D721Med (cell line): ENCODE measurements at places on chromosomes 4 and X.

GRCh38 chr4:14446311-14446710 is 556.0 kb upstream of the CPEB2 start:
- DNase-seq, result no peak

- no peak for DNase-seq
Measured at GRCh38 chrX:10502961-10503360, 117.4 kb downstream of the MID1 start.

DNA sequence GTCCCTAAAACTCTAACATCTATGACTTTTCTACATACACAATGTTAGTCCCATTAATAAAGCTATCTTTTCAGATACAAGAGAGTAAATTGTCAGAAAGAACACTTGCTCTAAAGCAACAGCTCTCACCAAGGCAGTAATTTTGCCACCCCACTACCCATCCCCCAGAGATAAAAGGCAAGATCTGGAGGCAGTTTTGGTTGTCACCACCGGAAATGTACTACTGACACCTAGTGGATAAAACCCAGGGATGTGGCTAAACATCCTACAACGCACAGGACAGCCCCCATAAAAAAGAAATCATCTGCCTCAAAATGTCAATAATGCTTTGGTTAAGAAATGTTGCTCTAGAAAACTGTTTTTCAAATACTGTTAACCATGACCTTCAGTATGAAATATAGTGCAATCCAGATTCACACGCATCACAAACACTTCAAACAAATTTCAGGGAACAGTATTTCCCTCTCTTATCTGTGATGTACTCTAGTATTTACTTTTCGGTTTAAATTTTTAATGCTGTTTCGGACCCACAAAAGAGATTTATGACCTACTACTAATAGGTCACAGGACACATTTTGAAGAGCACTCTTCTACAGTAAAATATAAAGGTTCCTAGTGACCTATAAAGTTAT is 5.1 kb downstream of the FBXL5 start:
- DNase-seq, result no peak

DNA sequence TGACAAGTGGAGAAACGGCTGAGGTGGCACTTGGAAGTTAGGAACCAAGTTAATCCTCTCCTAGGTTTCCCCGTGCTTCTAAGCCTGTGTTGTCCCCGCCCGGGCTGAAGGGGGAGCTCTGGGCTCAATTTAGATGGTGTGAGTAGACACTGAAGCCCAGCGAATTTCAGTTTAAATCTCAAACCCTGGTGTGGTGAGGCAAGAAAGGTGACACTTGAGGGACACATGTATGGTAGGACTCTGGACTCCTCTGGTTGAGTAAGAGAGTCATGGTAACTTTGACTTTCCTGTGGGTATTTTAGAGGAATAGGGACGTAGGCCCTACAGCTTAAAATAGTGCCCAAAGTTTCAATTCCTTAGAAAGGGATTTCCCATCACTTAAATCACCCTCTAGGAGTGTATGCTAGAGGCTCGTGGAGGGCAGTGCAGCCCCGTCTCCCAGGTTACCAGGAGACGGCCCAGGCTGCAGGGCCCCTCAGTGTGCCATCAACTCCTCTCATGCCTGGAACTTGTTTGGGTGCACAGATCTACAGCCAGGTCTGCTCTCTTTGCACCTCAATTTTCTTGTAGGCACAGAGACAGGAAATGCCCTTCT is 24.0 kb downstream of the HAND2 start:
- peak; percentile 77 for DNase-seq

DNA sequence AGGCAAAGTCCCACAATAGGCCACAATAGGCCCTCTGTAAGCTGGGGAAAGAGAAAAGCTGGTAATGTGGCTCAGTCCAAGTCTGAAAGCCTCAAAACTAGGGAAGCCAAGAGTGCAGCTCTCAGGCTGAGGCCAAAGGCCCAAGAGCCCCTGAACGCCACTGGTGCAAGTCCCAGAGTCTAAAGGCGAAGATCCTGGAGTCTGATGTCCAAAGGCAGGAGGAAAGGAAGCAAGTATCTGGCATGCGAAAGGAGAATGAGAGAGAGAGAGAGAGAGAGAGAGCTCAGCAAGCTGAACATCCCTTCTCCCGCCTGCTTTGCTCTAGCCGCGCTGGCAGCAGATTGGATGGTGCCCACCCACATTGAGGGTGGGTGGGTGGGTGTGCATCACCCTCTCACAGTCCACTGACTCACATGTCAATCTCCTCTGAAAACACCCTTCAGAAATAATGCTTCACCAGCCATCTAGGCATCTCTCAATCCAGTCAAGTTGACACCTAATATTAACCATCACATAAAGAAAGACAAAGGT is 30.9 kb upstream of the ELF2 start:
- no peak for DNase-seq

DNA sequence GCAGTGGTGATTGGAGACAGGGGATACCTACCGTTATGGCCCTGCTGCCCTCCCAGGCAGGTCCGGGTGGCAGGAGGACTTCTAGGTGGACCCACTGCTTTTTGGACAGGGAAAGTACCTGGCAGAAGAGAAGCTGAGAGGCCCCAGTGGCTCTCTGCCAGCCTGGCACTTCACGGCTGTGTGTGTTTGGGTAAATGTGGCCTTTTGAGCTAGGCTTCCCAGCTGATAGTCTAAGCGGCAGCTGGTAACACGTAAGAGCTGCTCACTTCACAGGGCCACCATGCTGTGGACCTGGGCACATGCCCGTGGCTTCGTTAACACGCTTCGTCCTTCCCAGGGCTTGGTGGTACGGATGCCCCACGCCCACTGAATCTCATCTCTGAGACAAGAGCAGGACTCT is 92.0 kb upstream of the CLCN4 start:
- DNase-seq, result no peak

DNA sequence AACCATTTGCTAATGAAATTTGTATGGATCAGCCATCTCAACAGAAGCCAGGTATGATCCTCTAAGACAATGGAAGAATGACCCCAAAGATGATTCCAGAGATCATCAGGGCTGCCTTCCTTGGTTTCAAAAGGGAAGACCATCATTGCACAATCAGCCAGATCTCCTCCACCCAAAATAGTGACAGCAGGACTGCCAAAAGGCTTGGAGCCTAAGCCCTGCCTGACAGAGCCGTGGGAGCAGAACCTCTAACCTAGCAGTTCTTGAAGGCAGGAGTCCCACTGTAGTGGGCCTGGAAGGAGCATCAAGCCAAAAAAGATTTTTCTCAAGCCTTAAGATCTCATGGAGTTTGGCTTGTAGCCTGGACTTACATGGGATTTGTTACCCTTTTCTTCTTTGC is 226.0 kb downstream of the RASL11B start:
- DNase-seq, result no peak

DNA sequence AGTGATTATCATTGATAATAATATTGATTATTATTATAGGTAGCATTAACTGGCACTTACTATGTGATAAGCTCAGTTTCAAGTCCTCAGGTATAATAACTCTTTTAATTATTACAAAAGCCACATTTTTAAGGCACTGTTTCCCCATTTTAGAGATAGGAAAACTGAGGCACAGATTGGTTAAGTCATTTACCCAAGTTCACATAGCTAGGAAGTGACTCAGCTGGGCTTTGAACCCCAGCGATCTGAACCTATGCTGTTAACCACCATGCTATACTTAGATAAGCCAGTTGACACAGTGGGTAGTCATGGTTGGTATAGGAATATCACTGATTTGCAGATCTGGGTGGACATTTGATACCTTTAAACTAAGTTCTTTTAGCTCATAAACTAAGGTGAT is 110.4 kb downstream of the FRAS1 start:
- DNase-seq, result no peak

DNA sequence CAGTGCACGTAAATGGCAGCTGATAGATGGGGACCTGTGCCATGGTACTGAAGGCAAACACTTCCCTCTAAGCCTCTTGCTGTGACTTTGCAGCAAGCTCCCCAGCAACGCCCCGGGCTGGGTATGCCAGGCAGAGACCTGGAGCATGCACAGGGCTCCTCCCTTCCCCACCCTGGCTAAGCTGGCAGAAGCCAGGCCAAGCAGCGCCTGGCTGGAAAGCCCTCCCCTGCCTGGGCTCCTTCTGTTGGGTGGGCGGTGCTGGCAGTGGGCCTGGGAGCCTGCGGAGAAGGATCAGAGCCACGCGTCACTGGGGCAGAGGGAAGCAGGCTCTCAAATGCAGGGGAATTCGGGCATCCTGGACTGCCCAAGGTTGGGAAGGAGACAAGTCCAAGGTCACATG is 3.6 kb downstream of the ATP2B3 start:
- DNase-seq, result no peak

DNA sequence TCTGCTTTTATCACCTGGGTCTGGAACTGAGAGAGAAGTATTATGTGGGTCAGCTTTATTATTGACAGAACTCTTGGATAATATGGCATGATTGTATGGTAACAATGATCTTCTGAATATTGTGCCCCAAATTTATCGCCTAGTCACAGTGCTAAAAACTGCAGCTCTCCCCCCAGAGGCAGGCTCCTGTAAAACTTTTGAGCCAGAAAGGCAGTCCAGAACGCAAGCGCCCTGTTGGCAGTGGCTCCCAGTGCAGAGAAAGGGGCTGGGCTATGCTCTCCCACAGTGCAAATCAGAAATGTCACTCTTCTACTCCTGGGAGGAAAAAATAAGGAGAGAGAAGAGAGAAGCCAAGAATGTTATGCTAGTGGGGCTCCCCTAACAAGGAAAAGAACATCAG is 50.5 kb downstream of the HELT start:
- no peak for DNase-seq

DNA sequence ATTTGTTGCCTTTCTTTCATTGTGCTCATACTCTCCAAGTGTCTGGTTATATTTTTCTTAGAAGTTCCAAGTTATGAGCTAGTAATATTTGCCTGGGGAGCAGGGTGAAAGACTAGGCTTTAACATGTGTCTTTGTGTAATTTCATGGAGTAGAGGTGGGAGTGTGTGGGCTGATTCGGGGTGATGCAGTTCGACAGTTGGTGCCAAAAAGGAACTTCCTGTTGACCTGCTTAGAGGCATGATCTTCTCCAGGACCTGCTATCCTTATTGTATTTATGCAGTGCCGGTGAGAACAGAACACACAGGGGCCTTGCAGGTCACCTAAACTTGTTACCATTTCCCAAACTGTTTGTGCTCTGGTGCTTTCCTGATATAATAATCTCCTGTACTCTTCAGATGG is 21.2 kb downstream of the USP53 start:
- DNase-seq, result no peak

DNA sequence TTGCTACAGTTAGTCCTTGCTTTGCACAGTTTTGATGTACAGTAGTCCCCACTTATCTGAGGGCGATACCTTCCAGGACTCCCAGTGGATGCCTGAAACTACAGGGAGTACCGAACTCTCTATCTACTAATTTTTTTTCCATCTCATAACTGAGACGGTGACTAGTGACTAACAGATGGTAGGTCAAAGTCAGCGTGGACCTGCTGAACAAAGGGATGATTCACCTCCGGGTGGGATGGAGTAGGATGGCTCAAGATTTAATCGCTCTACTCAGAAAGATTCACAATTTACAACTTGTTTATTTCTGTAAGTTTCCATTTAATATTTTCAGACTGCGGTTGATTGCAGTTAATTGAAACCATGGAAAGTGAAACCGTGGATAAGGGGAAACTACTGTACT is 655.8 kb downstream of the ZNF674 start:
- no peak for DNase-seq

DNA sequence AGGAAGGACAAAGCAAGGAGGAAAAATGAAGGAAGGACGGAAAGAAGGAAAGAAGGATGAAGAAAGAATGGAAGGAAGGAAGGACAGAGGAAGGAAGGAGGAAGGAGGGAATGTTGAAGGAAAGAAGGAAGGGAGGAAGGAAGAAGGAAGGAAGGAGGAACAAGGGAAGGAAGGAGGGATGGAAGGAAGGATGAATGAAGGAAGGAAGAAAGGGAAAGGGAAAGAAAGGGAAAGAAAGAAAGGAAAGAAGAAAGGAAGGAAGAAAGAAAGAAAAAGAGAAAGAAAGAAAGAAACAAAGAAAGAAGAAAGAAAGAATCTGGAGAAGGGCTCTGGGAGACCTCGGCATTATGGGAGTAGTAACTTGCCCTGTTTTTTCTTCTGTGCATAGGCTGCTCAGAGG is 70.8 kb upstream of the SHISA3 start:
- DNase-seq, result no peak

GRCh38 chr4:6856391-6856790 is 53.2 kb upstream of the TBC1D14 start:
- DNase-seq, result no peak

GRCh38 chrX:16903274-16904022 is 33.3 kb upstream of the RBBP7 start:
- DNase-seq, result no peak

GRCh38 chr4:144970597-144970996 is 127.4 kb downstream of the ANAPC10 start:
- DNase-seq, result no peak

- DNase-seq, result no peak
Measured at GRCh38 chrX:29315931-29316330, 728.7 kb downstream of the IL1RAPL1 start.

DNA sequence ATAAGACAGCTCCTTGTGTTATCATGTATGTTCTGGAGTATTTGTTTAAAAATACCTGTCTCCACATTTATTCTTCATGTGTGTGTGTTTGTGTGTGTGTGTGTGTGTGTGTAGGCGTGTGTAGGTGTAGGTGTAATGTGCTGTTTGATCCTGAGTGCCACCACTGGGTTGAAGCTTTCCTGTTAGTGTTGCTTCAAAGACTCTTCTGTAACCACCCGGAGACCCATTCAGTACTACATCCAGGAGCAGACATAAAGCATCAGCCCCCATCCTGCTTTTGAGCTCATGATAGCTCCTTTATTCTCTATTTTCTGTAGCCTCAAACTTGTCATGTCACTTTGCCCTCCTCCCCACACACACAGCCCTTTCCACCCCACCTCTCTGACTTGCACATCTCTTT is 3.0 kb upstream of the ZDHHC9 start:
- no peak for DNase-seq

GRCh38 chrX:72258174-72258573 is 18.9 kb downstream of the RPS4X start:
- DNase-seq, result no peak

GRCh38 chrX:53441531-53442321 is 7.6 kb upstream of the HSD17B10 start:
- DNase-seq, result peak; percentile 82

DNA sequence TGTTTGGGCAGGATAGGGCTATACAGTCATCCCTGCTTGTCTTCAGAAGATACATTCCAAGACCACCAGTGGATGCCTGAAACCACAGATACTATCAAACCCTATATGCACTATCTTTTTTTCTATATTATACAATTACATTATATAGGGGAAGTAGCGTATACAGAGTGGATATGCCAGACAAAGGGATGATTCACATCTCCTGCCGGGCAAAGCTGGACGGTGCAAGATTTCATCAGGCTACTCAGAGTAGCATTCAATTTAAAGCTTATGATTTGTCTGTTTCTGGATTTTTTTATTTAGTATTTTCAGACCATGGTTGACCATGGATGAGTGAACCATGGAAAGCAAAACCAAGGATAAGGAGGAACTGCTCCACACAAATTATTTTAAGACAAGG is 7.0 kb upstream of the AMTN start:
- no peak for DNase-seq

DNA sequence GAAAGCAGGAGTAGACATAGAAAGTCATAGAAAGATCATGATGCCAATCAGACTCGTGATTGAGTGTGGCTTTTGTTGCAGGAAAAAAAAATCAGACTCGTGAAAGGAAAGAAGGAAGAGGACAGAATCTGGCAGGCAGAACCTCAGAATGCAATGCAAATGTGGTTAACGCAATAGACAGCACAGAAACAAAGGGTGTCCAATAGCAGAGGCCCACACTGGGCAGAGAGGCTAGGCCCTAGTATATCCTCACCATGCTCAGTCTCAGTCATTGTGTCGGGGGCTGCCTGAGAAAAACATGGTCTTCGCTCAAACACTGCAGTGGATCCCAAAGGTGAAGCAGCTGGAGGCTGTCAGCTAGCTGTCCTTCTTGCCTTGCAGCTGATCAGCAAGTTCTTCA is 102.8 kb upstream of the MAOA start:
- DNase-seq, result no peak
